ENCODE measurements at places on chromosomes 1 and 21.

GRCh38 chr1:21927533-21928237 is 9.4 kb downstream of the HSPG2 start:
- DNase-seq = no peak

DNA sequence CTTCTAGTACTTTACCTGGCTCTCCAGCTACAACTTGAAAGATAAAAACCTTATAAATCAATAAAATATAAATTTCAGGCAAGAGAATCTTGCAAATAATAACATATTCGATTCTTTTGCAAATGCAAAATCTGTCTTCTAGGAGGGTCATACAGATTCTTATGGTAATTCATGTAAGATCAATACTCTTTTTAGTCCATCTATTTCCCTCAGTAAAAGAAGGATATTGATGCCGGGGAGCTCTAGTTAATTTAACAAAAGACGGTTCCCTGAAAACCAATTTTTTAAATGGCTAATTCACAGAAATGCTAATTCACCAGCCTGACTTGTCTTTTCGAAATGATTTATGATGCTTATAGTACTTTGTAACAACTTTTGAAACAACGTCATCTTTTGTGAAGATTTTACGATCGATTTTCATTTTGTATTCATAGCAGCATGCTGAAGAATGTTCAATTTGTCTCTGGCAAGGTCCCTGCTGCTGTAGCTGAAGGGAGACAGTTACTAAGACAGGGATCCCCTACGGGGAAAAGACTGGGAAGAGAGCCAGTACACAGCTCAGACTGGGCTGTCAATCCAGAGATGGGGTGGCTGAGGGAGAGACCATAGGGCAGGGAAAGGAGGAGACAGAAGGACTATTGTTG is 90.6 kb upstream of the SPAG17 start:
- DNase-seq = no peak

DNA sequence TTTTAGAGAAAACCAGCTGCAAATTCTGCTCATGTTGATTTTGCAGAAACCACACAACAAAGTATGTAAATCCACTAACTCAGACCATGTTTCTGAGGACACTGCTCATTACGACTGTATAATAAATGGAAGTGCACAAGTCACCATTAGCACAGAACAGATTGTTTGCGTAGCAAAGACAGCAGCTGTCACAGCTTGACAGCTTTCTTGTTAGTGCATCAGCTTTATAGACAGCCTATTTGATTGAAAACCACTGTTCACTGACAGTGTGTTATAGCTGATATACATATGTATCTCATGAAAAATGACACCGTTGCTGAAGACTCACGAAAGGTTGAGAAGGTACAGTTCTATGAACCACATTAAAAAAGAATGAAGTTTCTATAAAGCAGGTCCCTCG is 560.2 kb upstream of the ZRANB2 start:
- no peak for DNase-seq

GRCh38 chr1:36829066-36829465 is 205.2 kb downstream of the GRIK3 start:
- DNase-seq = no peak

DNA sequence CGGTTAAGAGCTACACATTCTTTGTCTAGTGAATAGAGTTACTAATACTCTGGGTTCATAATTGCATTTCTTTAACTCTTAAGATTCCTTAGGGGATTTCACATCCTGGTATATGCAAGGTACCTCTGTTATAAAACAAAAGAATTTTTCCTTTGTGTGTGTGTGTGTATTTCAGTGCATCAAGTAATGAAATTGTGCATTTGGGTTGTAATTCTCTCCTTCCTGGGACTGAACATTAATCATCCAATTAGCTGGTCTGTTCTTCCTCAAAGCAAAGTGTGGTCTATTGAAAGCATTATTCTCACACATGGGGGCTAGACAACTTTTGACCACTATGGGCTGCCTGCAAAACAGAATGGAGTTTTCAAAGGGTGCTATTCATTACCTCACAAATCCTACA is 74.0 kb downstream of the ZC3H11B start:
- no peak for DNase-seq

DNA sequence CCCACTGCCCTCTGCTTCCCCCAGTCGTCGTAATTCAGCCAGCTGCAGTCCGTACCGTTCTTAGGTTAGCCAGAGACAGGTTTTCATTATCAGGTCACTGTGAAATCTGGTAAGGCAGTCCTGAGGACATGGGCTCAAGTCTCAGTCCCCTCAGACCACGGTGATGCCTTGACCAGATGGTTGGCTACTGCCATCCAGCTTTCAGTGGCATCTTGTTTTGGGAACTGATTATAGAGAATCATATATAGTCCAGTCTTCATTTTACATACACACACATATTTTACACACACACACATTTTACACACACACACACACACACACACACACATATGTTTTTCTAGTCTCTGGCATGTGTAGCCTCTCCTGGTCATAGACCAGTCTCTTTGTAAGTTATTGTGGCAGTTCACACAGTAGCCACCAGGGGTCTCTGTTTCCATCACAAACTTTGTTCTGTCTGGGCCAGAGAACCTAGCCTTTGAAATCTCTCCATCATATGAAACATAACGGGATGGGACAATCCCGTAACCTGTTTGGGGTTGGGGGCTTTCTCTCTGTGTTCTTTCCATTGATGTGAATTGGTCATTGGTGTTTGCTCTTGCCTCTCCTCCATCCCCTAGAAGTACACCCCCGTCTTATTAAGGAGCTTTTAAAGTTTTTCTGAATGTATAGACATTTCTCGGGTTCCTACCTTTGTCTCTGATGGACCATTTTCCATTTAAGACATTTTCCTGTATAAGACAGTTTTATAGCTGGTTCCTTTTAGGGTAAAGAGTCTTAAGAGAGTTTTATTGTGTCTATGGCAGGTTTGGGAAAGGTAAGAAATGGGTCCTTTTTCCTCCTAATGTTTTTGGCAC is 8.4 kb upstream of the IKBKE start:
- DNase-seq = peak; percentile 77

DNA sequence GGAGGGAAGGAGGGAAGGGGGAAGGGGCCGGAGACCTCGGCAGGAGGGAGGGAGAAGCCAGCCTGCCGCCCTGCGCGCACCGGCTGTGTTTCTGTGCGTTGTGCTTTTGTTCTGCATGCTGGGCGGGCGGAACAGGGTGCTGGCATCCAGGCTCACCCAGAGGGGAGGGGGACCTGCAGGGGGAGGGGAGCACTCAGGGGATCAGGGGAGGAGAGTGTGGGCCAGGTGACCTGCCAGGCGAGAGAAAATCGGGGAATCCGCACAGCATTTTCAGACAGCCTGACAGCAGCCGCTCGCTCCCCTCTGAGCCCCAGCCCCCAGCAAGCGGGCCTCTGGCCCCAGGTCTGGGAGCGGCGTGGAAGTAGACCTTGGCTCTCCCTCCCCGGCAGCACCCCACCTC is 54.7 kb downstream of the RIPK4 start:
- no peak for DNase-seq

GRCh38 chr1:185157599-185158412 is 839 bp downstream of the SWT1 start:
- peak; percentile 66 for DNase-seq

DNA sequence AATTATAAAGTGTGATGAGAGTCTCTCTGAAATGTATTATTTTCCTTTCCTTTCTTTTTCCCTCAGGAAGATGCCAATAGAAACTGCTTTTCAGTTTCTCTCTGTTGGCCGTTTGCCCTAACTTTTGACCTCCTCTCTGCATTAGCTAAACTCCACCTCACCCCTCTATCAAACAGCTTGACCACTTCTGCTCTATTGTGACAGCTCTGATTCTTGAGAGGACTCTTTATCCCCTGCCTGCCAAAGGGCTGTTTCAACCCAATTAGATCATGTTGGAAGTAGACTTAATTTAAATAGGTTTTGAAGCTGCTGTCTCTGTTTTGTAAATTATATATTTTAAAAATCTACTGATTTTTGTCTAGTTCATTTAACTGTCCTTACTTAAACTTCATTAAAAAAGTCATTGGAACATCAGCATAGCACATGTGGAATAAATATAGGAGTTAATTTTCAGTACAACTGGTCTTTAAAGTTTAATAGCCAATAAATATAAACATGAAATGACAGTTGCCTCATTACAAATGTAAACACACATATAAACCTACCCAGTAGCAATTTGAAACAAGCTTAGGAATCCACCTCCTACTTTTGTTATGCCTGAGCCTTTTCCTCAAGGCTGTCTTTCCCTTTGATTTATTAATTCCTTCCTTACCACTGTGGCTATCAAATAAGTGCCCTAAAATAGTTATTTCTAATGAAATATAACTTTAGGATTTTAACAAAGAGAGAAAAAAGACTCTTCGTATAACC is 152.0 kb downstream of the CHRM3 start:
- no peak for DNase-seq

- peak; percentile 89 for DNase-seq
These were observed 87.5 kb upstream of the KCTD3 start for GRCh38 chr1:215479567-215479966.

DNA sequence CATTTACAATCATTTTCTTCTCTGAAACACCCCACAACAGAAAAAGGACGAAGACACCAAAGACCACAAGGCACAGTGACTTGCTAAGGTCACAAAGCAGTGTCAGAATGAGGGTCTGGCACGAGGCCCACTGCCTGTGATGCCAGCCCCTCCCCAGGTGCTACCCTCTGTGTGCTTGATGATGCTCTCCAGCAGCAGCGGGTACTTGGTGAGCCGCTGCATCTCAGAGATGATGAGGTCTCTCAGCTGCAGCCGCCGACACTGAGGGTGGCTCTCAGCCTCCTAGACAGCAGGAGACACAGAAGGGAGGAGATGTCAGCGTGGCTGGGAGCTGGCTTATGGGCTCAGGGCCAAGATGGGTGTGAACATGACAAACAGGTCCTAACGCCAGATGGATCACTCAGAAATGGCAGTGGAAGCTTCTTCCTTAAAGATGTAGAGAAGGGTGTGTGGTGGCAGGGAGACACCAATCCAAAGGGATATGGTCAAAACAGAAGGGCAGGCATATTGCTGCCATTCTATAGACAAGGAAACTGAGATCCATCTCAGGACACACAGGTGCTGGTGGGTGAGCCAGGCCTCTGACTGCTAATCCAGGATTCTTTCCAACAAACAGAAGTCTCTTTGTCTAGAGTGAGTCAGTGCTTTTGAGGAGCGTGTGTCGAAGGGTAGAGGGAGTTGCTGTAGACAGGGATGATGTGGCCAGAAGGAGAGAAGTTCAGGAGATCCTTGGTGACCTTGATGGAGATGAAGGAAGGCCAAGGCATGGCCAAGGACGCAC is 25.6 kb downstream of the LRRC71 start:
- no peak for DNase-seq

DNA sequence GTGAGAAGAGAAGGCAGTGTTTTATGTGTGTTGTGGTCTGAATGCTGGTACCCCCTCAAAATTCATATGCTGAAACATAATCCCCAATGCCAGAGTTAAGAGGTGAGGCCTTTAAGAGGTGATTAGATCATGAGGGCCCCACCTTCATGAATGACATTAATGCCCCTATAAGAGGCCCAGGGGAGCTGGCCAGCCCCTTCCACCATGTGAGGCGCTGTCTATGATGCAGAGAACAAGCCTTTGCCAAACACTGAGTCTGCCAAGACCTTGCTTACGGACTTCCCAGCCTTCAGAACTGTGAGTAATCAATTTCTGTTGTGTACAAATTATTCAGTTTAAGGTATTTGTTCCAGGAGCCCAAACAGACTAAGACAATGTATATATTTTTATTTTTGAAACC is 20.2 kb downstream of the CAPZB start:
- no peak for DNase-seq

DNA sequence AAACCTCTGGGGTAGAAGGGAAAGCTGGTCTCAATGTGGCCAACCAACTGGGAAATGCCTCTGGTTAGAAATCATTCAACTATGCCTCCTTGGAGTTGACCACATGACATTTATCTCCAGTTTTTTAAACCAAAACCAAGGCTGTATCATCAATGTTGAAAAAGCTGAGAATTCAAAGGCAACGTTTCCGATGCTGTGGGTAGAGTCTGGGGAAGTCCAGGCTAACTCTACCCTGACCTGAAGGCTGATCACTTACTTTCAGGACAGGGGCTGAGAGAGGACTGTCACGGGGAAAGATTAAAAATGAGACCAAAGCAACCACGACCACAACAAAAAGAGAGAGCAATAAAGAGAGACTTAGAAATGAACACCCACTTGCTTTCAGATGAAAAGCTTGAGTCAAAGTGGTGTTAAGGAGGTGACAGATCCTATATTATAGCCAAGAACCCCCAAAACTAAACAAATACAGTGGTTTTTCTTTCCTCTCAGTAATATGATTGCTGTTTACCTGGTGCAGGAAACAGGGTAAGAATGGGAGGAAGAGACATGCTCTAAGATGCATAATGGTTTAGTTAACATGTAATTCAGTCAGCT is 90.8 kb upstream of the TNFSF4 start:
- DNase-seq = no peak

DNA sequence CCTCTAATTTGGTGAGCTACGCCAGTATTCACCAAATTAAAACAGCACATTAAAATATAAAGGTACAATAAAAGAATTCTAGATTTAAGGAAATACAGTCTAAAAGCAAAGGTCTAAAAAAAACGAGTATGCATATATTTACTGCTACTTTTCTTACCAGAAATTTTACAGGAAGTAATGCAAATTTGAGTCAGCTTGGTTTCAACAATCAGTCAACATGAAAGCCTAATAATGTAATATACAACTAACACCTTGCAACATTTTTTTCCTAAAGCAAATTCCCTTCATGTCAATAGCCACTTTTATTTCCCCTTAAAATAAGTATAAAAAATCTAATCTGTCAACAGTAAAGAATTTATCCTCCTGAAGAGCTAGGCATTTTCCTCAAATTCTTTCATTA is 11.9 kb downstream of the PTP4A2 start:
- no peak for DNase-seq

DNA sequence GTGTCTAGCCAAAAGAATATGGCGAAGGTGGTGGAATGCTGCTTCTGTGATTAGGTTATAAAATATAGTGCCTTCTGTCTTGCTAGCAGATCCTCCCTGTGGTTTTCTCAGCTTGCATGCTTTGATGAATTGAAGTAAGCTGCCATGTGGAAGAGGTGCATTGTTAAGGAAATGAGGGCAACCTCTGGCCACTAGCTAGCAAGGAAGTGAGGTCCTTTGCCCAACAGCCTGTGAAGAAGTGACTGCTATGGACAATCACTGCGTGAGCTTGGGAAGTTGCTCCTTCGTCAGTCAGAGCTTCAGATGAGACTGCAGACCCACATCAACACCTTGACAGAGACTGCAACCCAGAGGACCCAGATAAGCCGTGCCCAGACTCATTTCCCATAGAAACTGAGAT is 109.4 kb downstream of the GIPC2 start:
- DNase-seq = no peak

- DNase-seq = no peak
These were observed 233.3 kb upstream of the TMPRSS15 start for GRCh38 chr21:18636897-18637296.

GRCh38 chr21:45548711-45549491 is 6.7 kb upstream of the SLC19A1 start:
- DNase-seq = no peak

Measured in Kasumi-1 (cell line).